ENCODE measurements at places on chromosomes 6 and 20. TPM values are rescaled to one million over a fixed set of nuclear protein-coding genes. Genes with fewer than 3 reads are reported as not detected.
A peak's percentile ranks its signal among the peaks of the same experiment; 100 is the strongest.

DNA sequence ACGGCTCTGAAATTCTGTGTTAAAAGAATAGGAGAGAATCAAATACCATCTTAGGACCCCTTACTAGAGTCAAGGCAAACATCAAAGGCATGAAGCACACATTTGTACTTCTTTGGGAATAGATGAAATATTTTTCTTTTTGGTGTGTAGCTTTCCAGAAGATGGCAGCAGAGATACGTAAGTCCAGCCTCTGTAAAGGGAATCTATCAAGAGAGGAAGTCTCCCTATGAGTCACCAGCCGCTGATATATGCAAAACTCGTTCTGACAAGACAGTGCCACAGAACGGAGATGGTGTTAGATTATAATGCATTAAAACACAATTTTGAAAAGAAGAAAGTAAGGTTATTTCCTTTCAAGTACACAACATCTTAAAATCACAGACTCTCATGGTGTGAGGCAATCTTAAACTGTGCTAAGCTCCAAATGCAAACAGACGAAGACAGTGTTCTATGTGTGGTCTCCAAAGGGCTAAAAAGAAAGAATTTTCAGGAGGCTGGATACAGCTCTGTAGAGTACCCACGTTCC is 120.0 kb upstream of the AGPAT4 start:
- DNase-seq, result peak; percentile 9

DNA sequence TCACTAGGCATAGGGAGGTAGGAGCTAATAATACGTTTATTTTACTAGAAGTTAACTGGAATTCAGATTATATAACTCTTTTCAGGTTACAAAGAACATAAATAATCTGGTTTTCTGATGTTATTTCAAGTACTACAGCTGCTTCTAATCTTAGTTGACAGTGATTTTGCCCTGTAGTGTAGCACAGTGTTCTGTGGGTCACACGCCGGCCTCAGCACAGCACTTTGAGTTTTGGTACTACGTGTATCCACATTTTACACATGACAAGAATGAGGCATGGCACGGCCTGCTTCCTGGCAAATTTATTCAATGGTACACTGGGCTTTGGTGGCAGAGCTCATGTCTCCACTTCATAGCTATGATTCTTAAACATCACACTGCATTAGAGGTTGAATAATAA is 1.1 kb downstream of the HFE start:
- DNase-seq, result no peak

- no peak for DNase-seq
These were observed 136.9 kb downstream of the NKAIN2 start for GRCh38 chr6:123940551-123940950.

The HTR1E gene
- not detected for total RNA-seq

DNA sequence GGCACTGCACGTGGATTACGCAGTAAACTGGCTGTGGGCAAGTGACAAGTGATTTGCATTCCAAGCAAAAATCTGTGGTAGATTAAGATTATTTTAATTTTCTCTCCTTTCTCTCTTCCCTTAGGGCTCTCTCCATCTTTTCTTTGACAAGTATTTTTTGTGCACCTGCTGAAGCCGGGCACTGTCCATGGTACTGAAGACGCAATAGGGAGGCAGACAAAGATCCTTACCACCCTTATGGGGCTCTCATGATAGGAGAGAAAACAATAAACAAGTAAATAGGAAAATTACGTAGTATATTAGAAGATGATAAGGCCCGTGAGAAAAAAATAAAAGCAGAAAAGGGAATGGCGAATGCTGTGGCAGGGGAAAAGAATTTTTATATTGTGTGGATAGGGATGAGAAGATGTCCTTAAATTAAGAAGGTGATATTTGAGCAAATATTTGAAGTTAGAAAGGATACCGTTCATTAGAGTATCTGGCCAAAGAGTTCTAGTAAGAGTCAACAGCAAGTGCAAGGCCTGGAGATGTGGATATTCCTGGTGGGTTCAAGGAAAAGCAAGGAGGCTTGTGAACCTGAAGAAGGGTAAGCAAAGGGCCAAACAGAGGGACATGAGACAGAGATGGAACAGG is 146.0 kb downstream of the LAMP5 start:
- DNase-seq, result no peak

Data from cardiac septum (tissue), 1 donor.